ENCODE measurements at places on chromosomes 5 and 9.

DNA sequence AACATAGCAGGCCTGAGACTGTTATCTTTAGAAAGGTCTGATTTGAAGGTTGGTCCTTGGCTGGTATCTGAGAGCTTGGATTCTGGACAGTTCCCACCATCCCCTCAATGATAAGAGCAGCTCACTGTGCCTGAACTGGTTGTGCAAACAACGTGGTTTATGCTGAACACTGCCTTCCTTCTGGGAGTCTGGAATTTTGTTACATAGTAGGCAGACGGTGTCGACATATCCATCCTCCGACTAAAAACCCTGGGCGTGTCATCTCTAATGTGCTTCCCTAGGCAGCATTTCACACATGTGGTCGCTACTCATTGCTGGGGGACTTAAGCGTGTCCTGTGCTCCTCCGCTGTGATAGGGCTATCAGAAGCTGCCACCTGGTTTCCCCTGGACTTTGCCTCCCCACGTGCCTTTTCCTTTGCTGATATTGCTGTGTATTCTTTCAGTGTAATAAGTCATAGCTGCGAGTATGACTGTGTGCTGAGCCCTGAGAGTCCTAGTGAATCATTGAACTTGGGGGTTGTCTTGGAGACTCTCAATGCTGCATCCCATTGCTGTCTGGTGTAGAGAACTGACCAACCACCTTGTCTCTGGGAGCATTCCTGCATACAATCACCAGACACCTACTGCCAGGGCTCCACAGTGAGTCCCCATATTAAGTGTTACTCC is 119.1 kb upstream of the TBC1D2 start:
- no peak for DNase-seq

- no peak for DNase-seq
Observed at GRCh38 chr9:69299826-69300225, 25.2 kb upstream of the ENTREP1 start.

DNA sequence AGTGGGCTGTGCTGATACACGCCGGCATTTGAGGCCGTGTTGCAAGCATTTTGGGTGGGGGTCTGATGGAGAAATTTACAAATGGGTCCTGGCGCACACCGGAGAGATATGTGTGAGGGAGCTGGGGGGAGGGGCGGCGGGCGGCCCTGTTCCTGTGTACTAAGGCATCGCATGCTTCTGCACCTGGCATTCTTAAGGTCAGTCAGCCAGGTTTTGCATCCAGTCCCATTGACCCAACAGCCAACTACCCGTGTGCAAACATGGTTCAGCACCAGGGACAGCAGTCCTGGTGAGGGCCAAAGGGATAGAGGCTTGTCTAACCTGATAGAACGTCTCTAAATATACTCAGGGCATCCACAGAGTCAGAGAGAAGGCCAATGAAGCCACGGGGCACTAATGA is 839 bp downstream of the GABRG2 start:
- no peak for DNase-seq

- peak; percentile 17 for DNase-seq
Observed at GRCh38 chr5:134070725-134071613, 43.5 kb upstream of the TCF7 start.

DNA sequence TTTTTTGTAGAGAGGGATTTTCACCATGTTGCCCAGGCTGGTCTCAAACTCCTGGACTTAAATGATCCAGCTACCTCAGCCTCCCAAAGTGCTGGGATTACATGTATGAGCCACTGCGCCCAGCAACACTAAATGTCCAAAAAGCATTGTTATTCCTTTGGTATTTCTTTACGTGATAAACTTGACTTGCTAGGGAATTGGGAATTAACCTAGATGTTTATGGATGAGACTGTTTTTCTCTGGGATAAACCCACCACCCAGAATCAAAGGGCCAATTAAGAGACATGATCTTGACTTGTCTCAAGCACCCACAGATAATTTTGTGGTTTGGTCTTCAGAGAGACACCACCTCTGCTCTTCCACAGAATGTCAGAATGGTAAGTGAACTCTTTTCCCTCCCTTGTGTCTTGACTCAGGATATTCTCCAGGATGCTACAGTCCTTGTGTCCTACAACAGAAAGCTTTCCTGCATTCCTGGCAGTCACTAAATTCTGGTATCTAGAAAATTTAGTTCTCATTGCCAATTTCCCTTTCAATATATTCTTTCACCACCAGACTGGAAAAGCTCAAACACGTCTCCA is 55.7 kb downstream of the ALDH1A1 start:
- no peak for DNase-seq

GRCh38 chr5:118679264-118679940 is 308.9 kb downstream of the DTWD2 start:
- DNase-seq: no peak

DNA sequence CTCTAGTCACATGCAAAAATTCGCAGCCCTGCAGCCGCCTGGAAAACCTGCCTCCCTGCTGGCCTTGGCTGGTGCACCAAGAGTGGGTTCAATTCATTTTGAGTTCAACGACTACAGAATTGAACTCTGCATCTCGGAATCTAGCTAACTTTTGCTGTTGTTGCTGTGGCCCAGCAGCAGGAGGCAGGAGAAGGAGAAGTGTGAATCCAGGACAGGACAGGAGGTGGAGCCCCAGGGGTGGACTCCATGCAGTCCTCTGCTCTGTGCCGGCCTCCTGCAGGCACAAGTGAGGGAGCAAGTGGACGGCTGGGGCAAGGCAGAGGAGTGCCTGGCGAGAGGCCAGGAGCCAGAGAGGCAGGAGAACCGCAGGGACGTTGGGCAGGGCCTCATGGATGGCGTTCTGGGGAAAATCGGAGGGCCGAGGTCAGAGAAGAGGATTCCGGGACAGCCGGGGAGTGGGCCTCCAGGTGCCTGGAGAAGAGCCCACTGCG is 214.2 kb downstream of the FANCC start:
- DNase-seq: no peak

DNA sequence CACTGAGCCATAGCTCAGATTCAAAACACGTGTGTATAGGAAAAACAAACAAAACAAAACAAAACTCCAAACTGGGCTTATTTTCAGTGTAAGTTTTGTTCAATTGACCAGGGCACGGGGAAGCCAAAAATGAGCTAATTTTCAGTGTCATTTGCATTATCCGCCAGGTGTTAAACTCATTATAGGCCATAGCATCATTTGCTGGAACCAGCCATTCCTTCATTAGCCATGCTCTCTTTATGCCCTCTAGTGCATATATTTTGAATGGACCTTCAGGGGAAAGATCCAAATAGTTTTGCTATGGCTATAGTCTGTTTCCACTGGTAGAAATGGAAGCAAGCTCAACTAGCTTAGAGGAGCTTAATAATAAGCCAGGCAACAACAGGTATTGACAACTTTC is 1205.2 kb upstream of the DMAC1 start:
- DNase-seq: no peak

GRCh38 chr9:5499889-5500398 is 10.4 kb upstream of the PDCD1LG2 start:
- DNase-seq: no peak

DNA sequence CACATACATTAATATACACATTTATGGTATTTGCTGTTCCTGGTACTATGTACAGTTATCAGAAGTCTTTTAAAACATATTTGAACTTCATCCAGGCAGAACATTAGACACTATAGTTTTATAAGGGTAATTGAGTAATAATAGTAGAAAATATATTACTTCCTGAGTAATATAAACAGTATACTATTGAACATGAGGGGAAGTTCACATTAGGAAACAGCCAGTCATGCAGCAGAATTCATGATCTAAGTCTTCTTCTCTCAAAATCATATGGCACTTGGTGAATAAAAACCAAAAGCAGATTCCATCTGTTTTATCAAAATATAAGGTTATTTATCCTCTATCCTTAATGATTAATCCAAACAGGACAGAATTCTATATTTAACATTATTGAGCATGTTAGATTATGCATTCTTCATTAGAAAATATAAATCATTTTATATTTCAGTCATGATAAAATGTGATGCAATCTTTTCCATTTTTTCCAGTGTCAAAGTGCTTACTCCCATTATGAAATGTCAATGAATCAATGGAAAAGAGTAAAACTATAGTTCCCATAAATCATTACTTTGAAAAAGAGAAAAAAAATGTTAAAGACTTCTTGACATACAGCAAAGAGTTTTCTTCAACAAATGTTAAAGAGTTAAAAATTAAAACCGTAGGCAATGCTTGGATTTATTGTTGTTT is 584.3 kb upstream of the TUSC1 start:
- DNase-seq: no peak

All from effector CD8-positive, alpha-beta T cell (primary cell).